T-cell (primary cell): ENCODE measurements at places on chromosomes 1 and 21. TPM values are rescaled to one million over a fixed set of nuclear protein-coding genes. Genes with fewer than 3 reads are reported as not detected.

The COL6A1 gene
- 19.0 TPM for total RNA-seq

DNA sequence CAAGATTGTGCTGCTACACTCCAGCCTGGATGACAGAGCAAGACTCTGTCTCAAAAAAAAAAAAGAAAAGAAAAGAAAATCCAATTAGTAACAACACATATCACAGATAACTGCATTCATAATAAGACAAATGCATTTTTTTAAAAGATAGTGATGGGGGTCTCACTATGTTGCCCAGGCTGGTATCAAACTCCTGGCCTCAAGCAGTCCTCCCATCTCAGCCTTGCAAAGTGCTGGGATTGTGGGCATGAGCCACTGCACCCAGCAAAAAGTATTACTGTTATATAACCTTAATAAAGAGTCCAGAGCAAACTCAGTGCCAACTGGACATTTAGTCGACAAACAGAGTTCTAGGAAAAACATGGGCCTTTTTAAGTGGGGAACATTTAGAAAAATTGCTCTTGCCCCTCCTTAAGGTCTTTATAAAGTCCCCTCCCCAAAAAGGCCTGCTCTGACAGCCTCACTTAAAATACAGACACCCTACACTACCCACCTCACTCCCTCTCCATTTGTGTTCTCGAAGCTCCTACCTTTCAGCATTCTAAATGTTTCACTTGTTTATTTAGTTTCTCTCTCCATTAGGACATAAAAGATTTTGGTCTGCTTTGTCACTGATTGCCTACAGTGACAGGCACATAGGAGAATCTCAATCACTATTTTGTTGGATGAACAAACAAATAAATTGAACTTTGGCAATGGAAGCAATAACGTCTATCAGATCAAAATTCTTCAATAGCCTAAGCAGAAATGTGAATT lies 7.5 kb downstream of the ABCB10 start:
- peaks cover 25% of the 10 kb centered on the region for H3K36me3 ChIP-seq
- no peaks in the 10 kb centered on the region for H3K4me1 ChIP-seq
- no peak overlapping the region for H3K4me3 ChIP-seq
- DNase-seq = no peak

GRCh38 chr1:27399251-27400025 lies 7.0 kb downstream of the GPR3 start:
- DNase-seq = no peak
- peaks cover 4% of the 10 kb centered on the region for H3K27me3 ChIP-seq
- no peak overlapping the region for H3K27ac ChIP-seq
- H3K36me3 ChIP-seq = peaks cover 2% of the 10 kb centered on the region

The PLA2G2D gene
- not detected for total RNA-seq

DNA sequence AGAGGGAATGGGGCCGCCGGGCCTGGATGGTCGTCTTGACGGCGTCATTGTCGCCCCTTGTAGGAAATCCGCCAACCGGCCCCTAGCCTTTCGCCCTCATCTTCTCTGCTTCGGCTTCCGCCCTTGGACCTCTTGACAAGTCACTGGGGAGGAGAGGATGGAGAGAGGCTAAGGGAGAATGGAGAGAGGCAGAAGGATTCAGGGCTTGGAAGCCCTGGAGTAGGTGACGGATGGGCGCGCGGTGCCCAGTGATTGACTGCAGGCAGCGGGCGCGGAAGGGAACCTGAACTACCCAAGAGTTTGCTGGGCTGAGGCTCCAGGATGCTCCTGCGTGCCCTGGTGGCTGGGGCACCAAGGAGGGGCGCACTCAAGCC lies 651 bp downstream of the PDE4B start:
- no peak overlapping the region for H3K4me3 ChIP-seq
- no peaks in the 10 kb centered on the region for H3K36me3 ChIP-seq
- DNase-seq = no peak

- H3K27ac ChIP-seq = no peak overlapping the region
- no peak overlapping the region for H3K4me3 ChIP-seq
These were observed 70.5 kb upstream of the NGF start for GRCh38 chr1:115408533-115408932.

DNA sequence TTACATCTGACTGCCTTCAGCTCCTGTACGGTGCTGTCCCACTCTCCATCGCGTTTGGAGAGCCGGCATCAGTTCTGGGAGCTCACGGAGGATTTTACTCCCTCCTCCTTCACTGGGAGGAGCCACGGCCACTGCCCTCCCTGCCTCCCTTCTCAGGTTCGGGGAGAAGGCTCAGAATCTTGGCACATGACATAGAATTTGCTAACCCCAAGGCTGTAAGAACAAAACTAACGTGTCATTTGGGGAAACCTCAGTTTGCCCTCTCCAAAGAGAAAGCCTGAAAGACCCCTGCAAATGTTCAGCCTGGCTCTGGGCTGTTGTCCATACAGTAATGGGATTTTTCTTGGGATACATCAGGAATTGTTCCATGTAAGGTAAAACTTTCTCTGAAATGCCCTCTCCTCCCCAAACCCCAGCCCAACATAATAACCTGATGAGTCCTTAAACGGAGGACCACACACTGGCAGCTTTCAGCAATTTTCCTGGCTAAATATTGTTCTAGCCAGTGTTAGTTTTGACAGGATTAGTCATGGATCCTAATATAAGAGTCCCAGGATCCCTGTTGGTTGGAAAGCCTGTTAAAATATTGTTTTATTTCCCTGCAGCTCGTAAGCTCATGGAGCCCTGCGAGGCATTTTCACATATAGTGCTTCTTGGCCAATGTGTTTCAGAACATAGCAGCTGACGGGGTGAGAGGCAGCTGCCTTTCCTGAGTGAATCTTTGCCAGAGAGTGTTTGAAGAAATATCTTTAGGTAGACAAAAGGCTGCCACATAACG lies 98.8 kb downstream of the RHOU start:
- H3K36me3 ChIP-seq = no peaks in the 10 kb centered on the region
- no peak overlapping the region for H3K27ac ChIP-seq
- H3K27me3 ChIP-seq = peaks cover 6% of the 10 kb centered on the region
- H3K4me3 ChIP-seq = no peak overlapping the region

The KCNC4 gene
- total RNA-seq = 15.0 TPM

DNA sequence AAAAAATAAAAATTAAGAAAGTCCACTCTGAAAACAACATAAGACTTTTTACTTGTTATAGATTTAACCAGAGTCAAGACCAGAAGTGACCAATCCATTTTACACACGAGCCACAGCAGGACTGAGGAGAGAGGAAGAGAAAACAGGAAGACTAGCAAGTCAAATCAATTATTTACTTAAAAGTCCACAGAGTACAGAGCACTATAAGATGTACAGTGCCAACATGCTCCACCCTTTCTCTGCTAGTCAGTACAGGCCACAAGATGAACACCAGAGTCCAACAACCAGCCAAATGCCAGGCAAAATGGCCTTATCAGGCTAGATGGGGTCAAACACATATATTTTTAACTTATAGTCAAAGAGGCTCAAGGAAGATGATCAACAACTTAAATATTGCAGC lies 19.5 kb downstream of the LUZP1 start:
- peaks cover 3% of the 10 kb centered on the region for H3K4me1 ChIP-seq
- no peak for DNase-seq
- no peaks in the 10 kb centered on the region for H3K36me3 ChIP-seq

The RNU1-3 gene
- 4,743 TPM for total RNA-seq

DNA sequence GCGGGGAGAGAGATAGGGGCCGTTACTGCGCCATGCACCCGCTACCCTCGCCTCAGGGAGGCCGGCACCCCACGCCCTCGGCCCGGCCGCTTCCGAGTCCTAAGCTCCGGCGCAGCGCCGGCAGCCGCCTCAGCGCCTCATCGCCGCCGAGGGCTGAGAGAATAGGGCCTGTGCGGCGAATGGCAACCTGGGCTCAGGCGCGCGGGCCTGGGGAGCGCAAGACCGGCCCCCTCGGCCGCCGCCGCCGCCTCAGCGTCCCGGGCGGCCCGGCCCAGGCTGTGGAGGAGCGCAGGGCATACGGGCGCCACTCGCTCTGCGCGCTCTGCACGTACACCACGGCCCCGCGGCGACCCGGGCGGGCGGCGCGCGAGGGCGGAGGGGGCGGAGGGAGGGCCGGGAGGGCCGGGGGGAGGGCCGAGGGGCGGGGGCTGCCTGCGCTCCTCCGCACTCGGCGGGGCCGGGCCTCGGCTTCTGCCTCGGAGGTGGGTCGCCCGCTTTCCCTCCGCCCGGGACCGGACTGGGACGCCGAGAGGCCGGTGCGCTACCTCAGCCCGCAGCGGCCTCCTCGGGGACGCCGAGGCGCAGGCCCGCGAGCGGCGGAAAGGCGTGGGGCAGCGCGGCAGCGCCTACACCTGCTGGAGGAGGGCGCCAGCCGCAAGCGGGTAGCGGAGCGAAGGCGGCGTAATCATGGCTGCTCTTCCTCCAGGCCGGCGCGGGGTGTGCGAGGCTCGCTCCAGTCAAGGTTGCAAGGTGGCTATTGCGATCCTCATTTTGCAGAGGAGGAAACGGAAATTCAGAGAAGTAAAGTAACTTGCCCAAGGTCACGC lies at the start of gene EGLN1:
TSS of gene EGLN1 (minus strand) at position 317 of the 827 bp plus-strand sequence. CDS start 399 bp downstream, outside the sequence.
- peak; percentile 73 for DNase-seq
- peak within 1 kb of the TSS; percentile 66 for H3K27ac ChIP-seq
- H3K36me3 ChIP-seq = no peaks in the 10 kb centered on the region
- no peaks in the 10 kb centered on the region for H3K27me3 ChIP-seq
- H3K4me1 ChIP-seq = peaks cover 18% of the 10 kb centered on the region

DNA sequence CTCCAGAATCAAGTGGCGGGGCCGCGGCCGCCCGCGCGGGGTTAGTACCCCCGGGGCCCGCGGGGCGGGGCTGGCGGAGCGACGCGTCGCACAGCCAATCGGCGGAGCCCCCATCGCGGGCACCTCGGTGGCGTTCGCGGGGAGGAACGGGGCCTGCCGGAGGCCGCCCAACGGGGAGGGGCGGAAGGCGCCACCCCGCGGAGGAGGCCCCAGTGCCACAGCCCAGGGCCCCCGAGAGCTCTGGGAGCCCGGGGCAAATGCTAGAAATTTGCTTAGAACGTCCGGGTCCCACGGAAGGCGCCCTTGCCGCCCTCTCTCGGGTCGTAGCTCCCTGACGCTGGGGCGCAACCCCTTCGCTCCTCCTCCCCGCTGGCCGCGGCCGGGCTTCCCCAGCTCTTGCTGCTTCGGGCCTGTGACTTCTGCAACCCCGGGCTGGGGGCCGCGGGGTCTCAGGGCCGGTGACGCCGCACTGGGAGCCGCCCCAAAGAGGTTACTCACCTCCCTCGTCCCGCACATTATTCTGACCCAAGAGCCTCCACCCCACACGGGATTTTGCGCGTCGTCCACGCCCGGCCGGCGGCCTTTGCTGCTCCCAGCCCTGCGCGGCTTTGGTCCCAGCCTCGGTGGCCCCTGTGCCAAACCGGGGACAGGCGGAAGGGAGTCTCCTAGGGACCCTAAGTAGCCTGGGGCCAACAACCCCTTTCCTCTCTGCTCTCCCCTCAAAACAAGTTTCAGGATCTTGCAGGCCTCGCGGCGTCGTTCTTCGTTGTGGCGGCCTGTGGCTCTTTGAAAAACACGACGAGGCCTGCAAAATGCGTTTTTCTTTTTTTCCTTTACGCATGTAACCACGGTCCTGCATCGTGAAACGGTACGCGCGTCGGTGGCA lies at the start of gene RUNX3:
TSS of gene RUNX3 (minus strand) at position 17 of the 886 bp plus-strand sequence. CDS start 408 bp downstream, outside the sequence.
- H3K4me1 ChIP-seq = peaks cover 32% of the 10 kb centered on the region
- H3K27me3 ChIP-seq = no peaks in the 10 kb centered on the region
- H3K4me3 ChIP-seq = peak within 1 kb of the TSS; percentile 97
- peak within 1 kb of the TSS; percentile 96 for H3K27ac ChIP-seq
- peaks cover 6% of the 10 kb centered on the region for H3K36me3 ChIP-seq

The MARK1 gene
- total RNA-seq = not detected

DNA sequence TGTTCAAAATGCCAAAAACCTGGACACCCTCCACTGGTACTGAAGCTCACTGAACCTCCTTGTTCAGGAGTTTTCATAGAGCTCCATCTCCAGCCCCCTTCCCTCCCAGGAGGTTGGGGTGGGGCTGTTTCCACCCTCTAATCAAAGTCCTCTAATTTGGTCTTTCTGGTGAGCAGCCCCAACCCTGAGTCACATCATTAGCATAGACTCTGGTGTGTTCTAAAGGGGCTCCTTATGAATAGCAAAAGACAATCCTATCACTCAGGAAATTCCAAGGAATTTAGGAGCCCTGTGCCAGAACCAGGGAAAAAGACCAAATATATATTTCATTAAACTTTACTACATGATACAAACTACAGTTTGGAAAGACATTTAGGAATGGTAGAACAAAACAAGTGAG lies 13.2 kb upstream of the UBE4B start:
- H3K4me1 ChIP-seq = no peaks in the 10 kb centered on the region
- no peaks in the 10 kb centered on the region for H3K36me3 ChIP-seq
- no peak overlapping the region for H3K27ac ChIP-seq
- no peak for DNase-seq

- peaks cover 53% of the 10 kb centered on the region for H3K4me1 ChIP-seq
- DNase-seq = no peak
- peaks cover 5% of the 10 kb centered on the region for H3K27me3 ChIP-seq
- H3K4me3 ChIP-seq = no peak overlapping the region
These were observed 28.1 kb upstream of the WASF2 start for GRCh38 chr1:27517907-27518718.

DNA sequence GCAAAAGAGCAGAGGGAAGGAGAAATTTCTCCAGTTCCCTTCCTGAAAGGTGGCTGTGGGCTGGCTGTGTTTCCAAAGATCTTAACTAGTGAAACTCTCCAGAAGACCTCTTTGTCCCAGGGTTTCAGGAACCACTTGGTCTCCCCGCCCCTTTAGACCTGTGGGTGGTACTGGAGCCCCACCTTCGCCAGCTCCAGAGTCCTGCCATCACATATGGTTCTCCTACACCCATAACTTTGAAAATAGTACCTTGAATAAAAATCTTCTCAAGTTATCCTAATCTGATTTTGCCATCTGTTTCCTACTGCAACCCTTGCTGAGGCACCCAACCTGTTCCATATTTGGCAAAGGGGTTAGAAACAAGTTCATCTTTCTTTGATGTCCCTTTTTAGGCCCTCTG lies 303.9 kb downstream of the SEC16B start:
- H3K4me3 ChIP-seq = no peak overlapping the region
- no peak for DNase-seq
- no peaks in the 10 kb centered on the region for H3K36me3 ChIP-seq
- H3K27me3 ChIP-seq = no peaks in the 10 kb centered on the region
- H3K4me1 ChIP-seq = no peaks in the 10 kb centered on the region

DNA sequence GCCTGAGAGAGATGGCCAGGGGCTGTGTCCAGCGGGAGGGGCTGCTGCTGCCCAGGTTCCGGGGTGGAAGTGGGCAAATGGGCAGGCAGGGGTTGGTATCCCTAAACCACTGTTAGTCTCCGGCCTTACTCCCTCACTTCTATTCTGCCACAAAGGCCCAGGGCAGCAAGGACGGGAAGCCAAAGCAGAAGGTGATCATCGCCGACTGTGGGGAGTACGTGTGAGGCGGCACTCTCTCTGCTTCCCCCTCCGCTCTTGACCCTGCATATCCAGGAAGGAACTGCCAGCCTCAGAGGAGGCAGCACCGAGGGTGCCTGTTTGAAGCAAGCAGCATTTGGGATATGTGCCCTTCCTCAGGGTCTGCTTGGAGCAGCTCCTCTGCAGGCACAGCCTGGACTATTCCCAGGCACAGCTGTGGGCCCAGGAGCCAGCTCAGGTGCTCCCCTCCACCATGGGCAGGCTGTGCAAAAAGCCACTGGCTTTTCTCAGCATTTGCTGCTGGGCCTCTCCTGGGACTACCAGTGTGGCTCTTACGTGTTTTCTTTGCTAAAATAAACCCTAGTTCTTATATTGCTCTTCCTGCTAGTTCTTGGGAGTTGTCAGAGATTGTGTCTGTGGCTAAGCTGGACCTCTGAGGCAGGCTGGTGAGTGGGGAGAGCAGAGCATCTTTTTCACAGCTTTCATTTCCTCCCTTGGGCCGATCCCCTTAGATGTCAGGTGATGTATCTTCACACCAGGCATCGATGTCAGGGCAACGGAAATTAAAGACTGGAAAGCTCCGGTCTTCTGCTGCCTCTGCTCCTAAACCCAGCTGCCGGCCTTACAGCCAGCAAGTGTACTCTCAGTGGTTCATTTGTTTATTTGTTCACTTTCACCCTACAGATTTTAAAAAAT lies 14.7 kb downstream of the PPIE start:
- no peak overlapping the region for H3K4me3 ChIP-seq
- H3K27ac ChIP-seq = no peak overlapping the region
- H3K27me3 ChIP-seq = no peaks in the 10 kb centered on the region
- H3K36me3 ChIP-seq = peaks cover 90% of the 10 kb centered on the region
